ENCODE measurements at places on chromosomes 12 and 14.

- no peak for DNase-seq
Measured at GRCh38 chr12:64010069-64010686, 165.7 kb downstream of the SRGAP1 start.

DNA sequence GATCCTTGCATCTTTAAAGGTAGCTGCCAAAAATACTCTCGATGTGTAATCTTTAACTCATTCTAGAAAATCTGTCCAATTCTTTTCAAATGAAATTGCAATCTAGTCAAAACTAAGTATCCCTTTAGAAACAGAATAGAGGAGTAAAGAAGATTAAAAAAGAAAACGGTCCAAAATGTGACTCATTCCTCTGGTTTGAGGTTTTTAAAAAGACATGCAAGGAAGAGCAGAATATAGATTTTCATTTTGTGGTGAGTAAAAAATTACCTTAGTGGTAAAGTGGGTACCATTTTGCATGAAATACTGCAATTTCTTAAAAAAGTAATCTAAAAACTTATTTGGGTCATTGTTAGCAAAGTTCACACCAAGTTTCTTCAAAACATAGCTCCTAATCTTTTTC is 108.4 kb downstream of the BRMS1L start:
- no peak for DNase-seq

DNA sequence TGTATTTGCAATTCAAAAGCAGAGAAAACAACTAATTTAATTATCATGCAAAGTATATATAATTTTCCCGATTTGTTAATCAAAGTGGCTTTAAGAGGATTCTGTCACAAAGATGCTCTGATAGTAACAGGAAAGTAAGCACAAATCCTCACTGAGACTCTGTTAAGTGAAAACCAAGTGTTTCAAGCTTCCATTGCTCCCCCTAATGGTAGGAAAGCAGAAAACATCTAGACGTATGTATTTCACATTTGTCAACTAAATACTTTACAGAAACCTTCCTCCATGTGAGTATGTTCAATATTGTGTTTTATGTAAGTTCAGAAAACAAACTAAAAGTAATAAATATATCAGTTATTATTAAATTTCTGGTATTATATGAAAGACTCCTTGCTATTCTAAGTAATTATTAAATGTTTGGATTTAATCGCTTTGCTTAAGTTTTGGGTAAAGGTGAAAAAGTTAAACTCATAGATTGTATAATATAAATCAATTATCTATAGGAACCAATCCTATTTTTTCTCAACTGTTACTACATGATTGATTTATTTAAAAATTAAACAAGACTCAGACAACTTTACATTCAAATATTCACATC is 1.5 kb upstream of the NTS start:
- DNase-seq = no peak

GRCh38 chr12:129496226-129496625 is 407.6 kb downstream of the TMEM132D start:
- no peak for DNase-seq

DNA sequence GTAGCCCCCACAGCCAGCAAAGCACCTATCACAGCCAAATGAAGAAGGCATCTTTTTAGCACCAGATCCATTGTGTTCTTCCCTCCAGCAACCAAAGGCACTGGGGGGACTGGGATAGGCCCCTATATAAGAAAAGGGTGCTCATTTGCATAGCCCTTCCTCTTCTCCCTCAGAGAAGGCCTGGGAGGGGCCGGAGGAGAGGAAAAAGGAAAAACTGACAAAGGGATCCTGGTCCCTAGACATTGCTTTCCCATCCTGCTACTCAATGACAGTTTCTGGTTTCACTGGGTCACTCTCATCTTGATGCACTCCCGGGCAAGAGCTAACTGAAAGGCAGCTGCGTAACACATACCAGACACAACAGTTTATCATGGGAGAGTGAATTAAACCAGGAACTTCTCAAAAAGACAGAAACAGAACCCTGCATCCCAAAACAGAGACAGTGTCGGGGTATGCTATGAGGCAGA is at the start of gene PMEL:
Gene PMEL (minus strand): TSS at position 102 of the 467 bp plus-strand sequence. CDS start 31 bp downstream, at position 71.
- DNase-seq = no peak
